ENCODE measurements at places on chromosomes 13 and 19. TPM values are rescaled to one million over a fixed set of nuclear protein-coding genes. Genes with fewer than 3 reads are reported as not detected.

PSPN gene
- 1.0 TPM for total RNA-seq

DNA sequence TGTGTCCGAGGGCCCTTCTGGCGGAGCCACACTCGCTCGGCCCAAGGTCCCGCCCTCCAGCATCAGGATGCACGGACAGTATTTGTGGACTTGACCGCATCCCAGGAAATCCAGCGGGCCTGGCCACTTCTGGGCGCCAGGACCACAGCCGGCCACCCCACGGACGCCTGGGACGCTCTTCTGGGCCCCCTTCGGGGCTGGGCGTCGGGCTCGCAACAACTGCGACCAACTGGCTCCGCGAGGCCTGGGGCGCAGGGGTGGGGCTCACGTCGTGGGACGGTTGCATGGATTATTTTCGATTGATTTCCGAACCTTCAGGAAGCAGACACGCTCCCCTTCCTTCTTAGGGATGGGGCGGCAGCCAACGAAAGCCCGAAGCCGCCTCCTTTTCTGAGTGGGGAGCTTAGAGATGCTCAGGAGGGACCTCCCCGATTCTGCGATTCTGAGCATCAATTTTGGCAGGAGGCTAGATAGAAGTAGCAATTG lies 521 bp upstream of the NUP58 start:
- no peak for DNase-seq

DNA sequence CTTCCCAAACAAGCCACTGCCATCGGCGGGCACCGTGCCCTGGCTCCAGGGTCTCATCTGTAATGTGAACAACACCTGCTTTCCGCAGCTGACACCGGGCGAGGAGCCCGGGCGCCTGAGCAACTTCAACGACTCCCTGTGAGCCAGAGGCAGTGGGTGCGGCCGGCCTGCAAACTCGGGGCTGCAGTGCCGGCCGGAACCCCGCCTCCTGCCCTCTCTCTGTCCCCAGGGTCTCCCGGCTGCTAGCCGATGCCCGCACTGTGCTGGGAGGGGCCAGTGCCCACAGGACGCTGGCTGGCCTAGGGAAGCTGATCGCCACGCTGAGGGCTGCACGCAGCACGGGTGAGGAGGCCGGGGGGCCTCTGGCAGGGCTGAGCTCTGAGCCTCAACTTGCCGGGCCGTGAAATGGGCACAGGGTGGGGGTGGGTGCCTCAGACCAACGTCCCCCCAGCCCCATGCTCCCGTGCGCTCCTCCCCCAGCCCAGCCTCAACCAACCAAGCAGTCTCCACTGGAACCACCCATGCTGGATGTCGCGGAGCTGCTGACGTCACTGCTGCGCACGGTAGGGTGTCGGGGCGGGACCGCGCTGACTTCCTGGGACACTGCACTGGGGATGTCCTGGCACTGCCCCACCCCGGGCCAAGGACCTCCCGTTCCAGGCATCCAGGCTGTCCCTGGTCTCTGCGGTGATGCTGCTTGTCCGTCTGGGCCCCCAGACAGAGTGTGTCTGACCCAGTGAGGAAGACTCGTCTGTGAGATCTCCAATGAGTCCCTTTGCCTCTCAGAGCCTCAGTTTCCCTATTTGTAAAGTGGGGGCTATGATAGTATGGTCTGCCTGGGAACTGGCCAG lies 2.2 kb downstream of the ABCA7 start:
- no peak for DNase-seq

DNA sequence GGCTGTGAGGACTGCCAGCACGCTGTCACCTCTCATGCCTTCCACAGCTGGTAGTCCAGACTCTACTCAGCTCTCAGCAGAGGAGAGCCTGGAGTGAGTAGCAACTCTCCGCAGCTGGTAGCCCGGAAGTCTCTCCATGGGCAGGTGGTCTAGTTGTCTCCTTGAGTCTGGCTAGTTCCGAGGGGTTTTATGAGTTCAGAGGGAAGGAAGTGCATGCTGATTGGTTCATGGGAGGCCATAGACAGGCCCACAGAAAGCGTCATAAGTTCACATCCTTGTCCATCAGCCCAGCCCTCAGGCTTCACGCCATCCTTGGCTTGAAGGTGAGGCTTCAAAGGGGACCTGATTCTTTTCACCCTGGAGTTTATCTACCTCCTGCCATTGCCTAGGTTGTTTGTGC lies 2662.4 kb upstream of the PCDH20 start:
- DNase-seq = no peak

DNA sequence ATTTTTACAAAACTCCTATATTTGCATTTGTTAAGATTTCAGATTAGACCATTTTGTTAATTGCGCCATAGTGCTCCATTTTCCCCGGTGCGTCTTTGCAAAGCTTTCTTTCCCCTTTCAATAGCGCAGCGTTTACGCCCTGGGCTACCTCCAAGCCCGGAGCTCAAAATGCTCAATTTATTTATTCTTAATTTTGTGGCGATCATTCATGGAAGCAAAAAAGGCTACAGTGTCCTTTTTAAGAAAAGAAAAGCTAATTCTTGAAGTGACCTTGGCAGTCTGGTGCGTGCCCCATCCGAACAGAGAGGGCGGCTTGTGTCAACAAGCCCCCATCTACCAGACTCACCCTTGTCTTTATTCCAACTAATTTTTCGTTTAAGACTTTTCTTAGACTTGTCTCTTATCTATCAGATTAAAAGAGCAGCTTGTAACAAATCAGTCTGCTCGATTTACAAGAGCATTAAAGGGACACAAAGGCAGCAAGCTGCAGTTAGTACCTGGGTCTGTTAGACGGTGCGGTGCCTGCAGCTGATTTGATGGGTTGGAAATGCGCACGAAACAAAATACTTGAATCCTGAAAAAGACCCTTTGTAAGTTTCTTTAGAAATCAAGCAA lies 30.1 kb downstream of the GSX1 start:
- no peak for DNase-seq

GRCh38 chr19:39825531-39826076 lies 8.4 kb downstream of the DYRK1B start:
- no peak for DNase-seq

DNA sequence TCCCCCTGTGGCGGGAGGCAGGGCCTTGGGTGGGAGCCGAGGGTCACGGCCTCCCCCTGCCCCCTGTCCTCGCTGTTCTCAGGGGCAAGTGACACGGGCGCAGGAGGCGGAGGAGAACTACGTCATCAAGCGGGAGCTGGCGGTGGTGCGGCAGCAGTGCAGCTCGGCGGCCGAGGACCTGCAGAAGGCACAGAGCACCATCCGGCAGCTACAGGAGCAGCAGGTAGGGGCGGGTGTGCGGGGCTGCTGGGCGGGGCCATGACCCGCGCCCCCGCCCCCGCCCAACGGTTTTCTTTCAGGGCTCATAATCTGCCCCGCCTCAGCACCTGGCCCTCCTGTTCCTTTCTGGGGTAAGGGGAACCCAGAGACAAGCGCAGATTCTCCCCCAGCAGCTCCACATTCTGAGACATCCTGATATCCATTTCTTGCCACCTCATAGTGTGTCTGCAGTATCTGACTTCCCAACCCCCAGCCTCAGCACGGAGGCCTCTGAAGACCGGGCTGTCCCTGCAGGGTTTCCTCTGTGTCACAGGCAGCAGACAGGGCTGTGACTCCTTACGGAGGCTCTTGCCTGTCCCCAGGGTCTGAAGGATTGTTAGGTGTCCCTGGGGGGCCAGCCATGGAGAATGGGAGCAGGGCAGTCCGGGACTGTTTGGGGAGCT lies 15.9 kb downstream of the PRR36 start:
- DNase-seq = peak; percentile 61

GRCh38 chr13:83508771-83509301 lies 373.4 kb downstream of the SLITRK1 start:
- DNase-seq = no peak

- no peak for DNase-seq
Measured at GRCh38 chr13:58795715-58796114, 1164.2 kb downstream of the PCDH17 start.

- no peak for DNase-seq
Measured at GRCh38 chr13:84439108-84439507, 556.8 kb upstream of the SLITRK1 start.

GRCh38 chr13:95269756-95270155 lies 31.5 kb downstream of the ABCC4 start:
- DNase-seq = no peak

DNA sequence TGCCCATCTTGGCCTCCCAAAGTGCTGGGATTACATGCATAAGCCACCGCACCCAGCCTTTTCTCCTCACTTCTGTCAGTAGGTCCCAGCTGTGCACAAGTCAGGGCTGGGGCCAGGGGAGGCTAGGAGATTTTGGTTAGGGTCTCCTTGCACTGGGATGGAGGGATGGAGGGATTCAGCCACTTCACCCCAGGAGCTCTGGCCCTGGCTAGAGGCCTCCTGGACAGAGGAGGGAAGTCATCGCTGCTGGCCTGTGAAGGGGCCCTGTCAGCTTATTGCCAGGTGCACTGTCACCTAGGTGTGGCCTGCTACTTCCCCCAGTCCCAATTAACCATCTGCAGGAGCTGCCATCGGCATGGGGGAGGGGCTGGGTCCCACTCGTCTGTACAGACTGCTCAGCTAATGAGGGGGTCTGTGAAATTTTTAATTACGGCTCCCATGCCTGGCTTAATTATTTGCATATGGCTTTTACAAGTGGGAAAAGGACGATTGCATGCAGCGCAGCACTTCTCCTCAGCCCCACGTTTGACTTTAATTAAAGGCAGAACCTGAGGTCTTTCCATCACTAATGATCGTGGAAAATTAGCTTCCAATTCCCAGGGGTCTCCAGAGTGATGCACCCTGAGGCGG lies 52.4 kb downstream of the CHST8 start:
- DNase-seq = no peak

DNA sequence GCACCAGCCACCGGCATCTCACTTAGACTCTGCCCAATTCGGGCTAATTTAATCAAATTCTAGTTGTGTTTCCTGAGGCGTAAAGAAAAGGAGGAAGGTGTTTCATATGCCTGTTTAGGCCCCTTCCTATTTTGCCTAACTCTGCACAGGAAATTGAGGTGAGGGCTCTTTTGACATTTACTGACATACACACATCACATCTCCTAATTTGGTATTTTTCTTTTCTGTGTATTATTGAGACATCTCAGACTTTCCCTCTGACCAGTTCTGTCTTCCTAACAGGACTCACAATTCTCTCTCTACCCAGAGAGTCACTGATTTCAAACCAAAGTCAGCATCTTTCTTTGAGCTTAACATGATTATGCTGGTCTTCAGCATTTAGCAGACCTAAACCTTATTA lies 7.9 kb downstream of the CEACAM3 start:
- DNase-seq = peak; percentile 56

- no peak for DNase-seq
Measured at GRCh38 chr13:69155136-69155535, 952.5 kb upstream of the ATXN8OS start.

- DNase-seq = no peak
Measured at GRCh38 chr13:61040181-61040580, 375.5 kb downstream of the PCDH20 start.

DNA sequence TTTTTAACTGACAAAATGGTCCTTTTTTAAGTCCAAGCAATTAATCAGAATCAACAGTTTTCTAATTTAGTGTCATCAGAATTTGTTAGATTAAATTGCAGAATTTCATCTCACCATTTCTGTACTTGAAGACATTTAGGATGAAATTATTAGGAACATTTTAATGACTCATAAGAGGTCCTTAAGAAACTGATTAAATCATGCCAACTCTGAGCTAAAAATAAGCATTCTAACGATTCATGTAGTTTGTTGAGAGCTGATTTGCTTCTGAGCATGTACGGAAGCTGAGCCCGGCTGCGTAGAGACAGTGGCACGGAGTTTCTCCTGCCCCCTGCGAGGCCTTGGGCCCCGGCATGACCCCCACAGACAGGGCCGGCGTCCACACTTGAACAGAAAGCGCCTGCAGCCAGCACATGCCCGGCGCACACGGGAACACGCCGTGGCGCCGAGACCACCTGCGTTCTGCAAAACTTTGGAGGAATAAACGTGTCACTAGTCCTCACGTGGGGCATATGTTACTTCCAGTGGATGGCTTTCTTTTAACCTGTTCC lies 89.7 kb upstream of the MCF2L start:
- DNase-seq = no peak

- no peak for DNase-seq
Measured at GRCh38 chr13:97975280-97975847, 21.9 kb downstream of the IPO5 start.

DNA sequence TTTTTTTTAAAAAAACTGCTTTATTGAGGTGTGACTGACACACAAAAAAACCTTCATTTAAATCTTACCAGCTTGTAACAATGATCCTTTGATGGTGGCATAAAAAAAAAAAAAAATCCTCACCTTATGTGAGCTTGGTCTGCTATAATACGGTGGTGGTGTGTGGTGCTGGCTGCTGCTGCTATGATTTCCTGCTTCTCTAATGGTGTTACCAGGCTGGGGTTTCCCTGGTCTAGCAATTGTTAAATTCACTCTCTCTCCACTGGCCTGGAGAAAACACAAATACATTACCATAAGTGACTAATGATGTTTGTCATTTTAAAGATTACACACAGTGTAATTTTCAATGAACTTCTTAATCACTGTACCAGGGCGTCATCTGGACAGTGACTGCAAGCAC lies 60.6 kb downstream of the LNX2 start:
- no peak for DNase-seq

MADCAM1 gene
- 0.11 TPM for total RNA-seq

GRCh38 chr19:45716359-45717130 lies 14.2 kb downstream of the FBXO46 start:
- peak; percentile 54 for DNase-seq

GRCh38 chr19:3669947-3670795 lies 30.1 kb downstream of the PIP5K1C start:
- no peak for DNase-seq

HPN gene
- 0.11 TPM for total RNA-seq

DNA sequence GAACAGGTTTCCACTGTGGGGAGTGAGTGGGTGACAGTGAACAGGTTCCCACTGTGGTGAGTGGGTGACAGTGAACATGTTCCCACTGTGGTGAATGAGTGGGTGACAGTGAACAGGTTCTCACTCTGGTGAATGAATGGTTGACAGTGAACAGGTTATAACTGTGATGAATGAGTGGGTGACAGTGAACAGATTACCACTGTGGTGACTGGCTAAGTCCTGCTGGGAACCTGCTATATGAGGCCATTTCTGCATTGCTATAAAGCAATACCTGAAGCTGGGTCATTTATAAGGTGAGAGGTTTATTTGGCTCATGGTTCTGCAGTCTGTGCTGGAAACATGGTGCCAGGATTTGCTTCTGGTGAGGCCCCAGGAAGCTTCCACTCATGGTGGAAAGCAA lies 637.1 kb downstream of the UQCRFS1 start:
- no peak for DNase-seq

- no peak for DNase-seq
Measured at GRCh38 chr19:22427960-22428913, 6.1 kb upstream of the ZNF98 start.

GRCh38 chr13:76471486-76471885 lies 414.7 kb downstream of the KCTD12 start:
- DNase-seq = no peak

DIAPH3 gene
- 10.0 TPM for total RNA-seq
